Articular chondrocyte of knee joint (primary cell): ENCODE measurements at places on chromosomes 5 and 9. TPM values are rescaled to one million over a fixed set of nuclear protein-coding genes. Genes with fewer than 3 reads are reported as not detected.

The TEX48 gene
- not detected in 2 replicates for total RNA-seq

The GABRA1 gene
- total RNA-seq, result not detected in 2 replicates

The SPOCK1 gene
- 145 and 172 TPM in 2 replicates for total RNA-seq

The GPR21 gene
- total RNA-seq, result 2.4 and 3.6 TPM in 2 replicates

The MCCC2 gene
- total RNA-seq, result 34.9 and 36.1 TPM in 2 replicates

The IFNA13 gene
- total RNA-seq, result 0.11 TPM in 1 of 2 replicates, not detected in the other

The OR1J2 gene
- total RNA-seq, result 0.26 and 0.32 TPM in 2 replicates

The EFNA5 gene
- total RNA-seq, result 20.1 and 22.1 TPM in 2 replicates

The C5orf47 gene
- total RNA-seq, result not detected in 2 replicates

The BAAT gene
- not detected in 2 replicates for total RNA-seq

The RGS7BP gene
- under 0.01 TPM in 1 of 2 replicates, not detected in the other for total RNA-seq

The TRAF1 gene
- 5.2 and 7.6 TPM in 2 replicates for total RNA-seq

The SPAAR gene
- 0.26 and 0.54 TPM in 2 replicates for total RNA-seq

The NEURL1B gene
- total RNA-seq, result 3.5 and 6.1 TPM in 2 replicates

The HCN1 gene
- total RNA-seq, result not detected in 2 replicates

The PCDHAC2 gene
- 0.13 and 0.22 TPM in 2 replicates for total RNA-seq

The NUTM2F gene
- total RNA-seq, result not detected in 2 replicates

The MLLT3 gene
- total RNA-seq, result 7.7 and 14.6 TPM in 2 replicates

The TRIM36 gene
- total RNA-seq, result 0.13 and 0.32 TPM in 2 replicates

The IL3 gene
- not detected in 2 replicates for total RNA-seq

The CAMK2A gene
- total RNA-seq, result 0.78 and 0.86 TPM in 2 replicates

The CDC25C gene
- total RNA-seq, result 3.4 and 5.9 TPM in 2 replicates

The RECK gene
- total RNA-seq, result 117 and 126 TPM in 2 replicates
